ENCODE measurements at places on chromosomes 7 and 10.

DNA sequence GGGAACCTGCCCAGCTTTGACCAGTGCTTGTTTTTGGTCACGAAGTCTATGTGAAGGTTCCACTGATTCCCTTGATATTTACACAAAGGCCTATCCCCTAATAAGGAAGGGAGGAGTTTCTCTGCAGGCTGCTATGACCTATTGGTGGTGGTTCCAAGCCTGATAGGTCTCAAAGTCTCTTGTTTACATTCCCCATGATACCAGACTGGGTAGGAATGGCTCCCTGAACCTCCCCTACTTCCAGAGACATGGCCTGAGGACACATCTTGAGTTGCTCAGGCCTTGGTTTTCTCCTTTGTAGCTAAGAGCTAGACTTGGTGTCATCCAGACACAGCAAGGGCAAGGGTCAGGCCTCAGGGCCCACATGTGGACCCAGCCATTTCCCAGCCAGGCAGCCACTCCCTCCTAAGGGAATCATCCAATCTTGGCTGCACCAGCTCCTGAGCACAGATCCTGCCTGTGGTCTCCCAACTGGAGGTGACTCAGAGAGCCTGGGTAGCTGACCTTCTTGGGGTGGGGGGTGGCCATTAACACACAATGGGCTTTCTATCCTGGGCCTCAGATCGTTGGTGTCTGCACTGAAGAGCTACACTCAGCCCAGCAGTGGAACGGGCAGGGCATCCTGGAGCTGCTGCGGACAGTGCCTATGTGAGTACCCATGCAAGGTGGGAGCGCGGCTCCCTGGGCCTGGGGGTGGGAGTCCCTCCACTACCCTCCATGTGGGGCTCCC, 51.0 kb upstream of the TRIM8 start:
- no peak for DNase-seq

DNA sequence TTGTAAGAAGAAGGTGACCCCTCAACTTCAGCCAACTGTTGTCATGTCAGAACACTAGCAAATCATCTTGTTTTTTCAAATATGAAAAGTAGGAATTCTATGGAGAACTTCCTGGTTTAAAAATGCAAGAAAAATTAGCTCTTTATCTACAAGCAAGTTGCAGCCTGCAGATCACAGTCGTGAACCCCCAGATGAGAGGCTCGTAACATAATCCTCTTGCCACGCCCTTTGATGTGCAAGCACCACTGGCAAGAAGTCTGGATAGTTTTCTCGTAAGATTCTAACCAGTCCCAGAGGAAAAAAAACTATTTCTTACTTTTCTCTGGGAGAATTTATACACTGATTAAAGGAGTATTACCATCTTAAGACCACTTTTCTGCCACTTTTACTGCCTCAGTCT, 132.3 kb downstream of the DPY19L1 start:
- no peak for DNase-seq

DNA sequence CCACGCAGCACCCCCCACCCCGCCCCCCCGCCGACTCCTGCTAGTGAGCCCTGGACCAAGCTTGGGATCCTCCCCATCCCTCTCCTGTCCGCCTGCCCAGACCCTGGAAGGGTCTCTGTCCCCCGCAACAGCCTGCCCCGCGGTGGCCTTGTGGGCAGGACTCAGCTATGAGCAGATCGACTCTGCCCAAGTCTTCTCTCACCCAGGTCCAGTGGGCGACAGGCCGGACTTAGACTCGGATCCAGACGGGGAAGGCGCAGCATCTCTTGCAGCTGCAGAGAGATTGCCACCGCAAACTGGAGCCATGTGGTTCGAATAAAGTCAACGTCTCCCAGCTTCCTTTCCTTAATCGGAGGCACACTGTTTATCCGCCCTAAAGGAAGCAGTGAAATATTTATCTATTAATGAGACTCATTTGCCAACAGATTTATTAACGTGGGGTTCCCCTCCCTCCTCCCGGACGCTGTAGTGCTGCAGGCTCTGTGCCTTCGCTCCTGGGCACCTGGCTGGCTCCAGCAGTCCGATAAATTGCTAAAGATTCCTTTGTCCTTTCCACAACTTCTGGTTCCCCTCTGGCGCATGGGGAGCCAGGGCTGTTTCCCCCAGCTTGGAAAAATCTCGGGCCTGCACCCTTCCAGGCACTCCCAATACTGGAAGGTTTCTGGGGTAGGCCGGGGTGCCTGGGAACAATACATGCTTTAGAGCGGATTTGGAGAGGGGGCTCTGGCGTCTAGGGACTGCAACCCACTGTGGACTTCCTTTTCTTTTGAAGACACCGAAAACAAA, 634 bp upstream of the HOXA7 start:
- no peak for DNase-seq

DNA sequence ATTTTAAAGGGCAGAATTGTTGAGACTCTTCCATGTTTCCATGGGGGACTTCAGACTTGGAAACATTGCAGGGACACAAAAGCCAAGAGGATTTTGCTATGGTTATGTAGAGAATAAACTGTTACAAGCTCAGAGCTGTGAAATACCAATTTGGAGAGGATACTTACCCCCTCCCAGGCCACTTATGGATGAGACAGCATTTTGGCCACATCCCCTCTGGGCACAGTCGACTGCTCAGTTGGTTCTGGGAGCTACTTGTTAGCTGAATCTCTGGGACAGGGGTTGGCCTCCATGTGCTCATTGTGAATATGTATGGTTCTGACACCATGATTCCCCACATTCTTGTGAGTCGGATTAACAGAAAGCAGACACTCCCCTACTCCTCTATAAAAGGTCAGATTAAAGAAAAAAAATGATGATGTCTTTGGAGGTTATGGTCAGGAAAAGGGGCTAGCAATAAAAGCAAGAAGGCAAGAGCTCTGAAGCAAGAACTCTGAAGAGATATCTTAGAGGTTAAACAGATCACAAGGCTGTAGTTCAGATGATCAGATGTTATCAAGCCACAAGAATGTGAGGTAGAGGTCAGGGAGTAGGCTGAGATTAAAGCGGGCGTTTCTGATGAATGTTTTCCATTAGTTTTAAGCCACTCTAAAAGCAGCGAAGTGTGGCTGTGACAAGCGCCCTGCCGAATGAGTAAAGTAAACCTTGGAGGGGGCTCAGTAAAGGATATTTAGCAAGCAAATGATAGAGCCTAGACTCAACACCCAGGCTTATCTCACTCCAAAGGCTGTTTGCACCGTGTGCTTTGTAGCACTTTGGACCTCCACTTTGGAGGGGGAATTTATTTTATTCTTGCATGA, 17.2 kb downstream of the STAMBPL1 start:
- DNase-seq, result no peak

DNA sequence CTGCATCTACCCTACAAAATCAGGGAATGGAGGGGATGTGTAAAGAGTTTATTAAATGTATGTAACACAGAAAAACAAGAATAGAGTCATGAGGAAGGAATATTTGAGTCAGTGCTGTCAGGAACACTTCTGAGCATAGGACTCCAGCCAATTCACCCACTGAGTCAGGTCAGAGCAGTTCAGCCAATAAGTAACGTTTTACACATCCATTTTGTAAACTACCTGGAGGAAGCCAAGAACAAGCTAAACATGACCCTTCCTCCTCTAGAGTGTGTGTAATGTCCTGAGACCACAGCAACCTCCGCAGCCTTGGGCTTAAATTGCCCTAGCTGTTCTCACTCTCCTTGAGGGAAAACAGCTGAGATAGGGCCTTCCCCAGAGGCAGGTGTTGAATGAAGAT, 691.5 kb upstream of the LRRN3 start:
- no peak for DNase-seq

DNA sequence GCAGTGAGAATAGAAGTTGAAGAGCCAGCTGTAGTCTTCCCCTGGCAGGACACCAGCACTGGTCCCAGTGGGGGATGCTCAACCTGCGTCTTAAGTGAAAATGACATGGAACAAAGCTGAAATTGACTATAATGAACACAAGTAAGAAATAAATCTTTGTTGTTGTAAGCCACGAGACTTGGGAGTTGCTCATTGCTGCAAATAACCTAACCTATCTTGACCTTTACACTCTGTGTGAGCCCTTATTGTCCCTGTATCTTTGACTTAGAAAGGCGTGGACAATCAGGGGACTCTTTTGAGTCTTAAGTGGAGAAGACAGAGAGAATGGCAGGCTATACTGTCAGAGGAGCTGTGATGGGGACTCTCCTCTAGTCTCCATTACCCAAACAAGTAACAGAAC, 16.9 kb downstream of the ZC3HAV1L start:
- no peak for DNase-seq

- DNase-seq, result no peak
Measured at GRCh38 chr7:103915680-103916357, 73.6 kb downstream of the RELN start.

GRCh38 chr10:63935705-63936104, 414.5 kb downstream of the REEP3 start:
- no peak for DNase-seq

DNA sequence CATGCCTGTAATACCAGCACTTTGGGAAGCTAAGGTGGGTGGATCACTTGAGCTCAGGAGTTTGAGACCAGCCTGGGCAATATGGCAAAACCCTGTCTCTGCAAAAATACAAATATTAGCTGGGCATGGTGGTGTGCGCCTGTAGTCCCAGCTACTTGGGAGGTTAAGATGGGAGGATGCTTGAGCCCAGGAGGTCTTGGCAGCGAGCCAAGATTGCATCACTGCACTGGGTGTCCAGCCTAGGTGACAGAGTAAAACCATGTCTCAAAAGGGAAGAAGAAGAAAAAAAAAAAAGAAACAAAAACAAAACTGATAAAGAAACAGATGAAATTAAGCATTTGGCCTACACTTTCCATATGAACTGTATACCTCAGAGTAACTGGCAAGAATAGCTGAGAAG, 319.2 kb downstream of the PARD3 start:
- no peak for DNase-seq

GRCh38 chr10:96138102-96138501, 8.0 kb downstream of the ZNF518A start:
- DNase-seq, result no peak

- no peak for DNase-seq
Measured at GRCh38 chr7:24952464-24952863, 27.5 kb downstream of the OSBPL3 start.

DNA sequence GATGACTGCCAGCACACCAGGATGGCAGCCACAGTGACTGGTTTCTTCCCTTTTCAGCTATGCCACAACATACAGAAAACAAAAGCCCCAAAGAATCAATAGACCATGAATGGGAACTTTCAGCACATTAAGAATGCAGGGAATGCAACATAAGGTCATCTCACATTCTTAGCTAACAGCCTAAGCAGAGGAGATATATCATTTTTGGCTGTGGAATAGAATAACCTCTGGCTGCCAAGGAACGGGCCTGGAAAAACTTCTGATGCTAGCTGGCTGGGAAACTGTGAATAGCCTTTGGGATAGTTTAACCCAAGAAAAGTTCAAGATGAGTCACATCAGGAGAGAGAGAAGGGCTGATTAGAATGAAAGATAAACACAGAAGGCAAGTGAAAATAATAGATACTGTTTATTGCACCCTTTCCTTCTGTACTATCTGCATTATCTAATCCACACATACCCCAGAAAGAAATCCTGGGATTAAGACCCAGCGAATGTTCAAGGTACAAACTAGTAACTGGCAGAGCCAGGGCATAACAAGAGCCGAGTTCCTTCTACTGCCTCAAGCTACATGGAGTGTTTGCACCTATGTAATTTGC, 169.2 kb downstream of the SEMA3A start:
- no peak for DNase-seq

DNA sequence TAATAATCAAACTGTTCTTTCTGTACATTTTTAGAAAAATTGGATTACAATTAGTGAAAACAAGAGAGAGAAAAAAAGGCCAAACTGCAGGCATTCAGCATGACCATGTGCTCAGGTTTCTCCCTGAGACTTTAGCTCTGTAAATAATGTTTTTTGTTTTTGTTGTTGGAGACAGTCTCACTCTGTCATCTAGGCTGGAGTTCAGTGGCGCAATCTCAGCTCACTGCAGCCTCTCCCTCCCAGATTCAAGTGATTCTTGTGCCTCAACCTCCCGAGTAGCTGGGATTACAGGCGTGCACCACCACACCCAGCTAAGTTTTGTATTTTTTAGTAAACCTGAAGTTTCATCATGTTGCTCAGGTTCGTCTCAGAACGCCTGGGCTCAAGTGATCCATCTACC, 23.0 kb downstream of the BZW2 start:
- no peak for DNase-seq

- no peak for DNase-seq
Measured at GRCh38 chr7:1158203-1159126, 1.5 kb downstream of the ZFAND2A start.

- no peak for DNase-seq
Measured at GRCh38 chr10:53765311-53765710, 992.7 kb upstream of the MBL2 start.

DNA sequence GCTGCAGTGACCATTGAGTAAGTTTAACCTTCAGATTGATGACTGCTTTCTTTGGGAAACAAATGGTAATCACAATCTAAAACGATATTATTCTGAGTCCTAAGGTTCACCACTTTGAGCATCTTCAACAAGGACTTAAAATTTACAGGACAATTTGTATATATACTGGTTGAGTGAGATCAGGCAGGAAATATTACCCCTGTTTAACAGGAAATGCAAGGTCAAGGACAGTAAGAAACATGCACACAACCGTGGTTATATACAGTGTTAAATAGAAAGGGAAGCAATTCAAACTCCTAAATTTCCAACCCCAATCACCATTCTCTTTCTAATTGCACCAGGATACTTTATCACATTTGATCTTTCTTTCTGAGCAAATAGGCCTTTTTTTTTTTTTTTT, 96.1 kb downstream of the ZNF277 start:
- DNase-seq, result no peak

- DNase-seq, result no peak
Measured at GRCh38 chr7:37371755-37372154, 76.9 kb downstream of the ELMO1 start.

DNA sequence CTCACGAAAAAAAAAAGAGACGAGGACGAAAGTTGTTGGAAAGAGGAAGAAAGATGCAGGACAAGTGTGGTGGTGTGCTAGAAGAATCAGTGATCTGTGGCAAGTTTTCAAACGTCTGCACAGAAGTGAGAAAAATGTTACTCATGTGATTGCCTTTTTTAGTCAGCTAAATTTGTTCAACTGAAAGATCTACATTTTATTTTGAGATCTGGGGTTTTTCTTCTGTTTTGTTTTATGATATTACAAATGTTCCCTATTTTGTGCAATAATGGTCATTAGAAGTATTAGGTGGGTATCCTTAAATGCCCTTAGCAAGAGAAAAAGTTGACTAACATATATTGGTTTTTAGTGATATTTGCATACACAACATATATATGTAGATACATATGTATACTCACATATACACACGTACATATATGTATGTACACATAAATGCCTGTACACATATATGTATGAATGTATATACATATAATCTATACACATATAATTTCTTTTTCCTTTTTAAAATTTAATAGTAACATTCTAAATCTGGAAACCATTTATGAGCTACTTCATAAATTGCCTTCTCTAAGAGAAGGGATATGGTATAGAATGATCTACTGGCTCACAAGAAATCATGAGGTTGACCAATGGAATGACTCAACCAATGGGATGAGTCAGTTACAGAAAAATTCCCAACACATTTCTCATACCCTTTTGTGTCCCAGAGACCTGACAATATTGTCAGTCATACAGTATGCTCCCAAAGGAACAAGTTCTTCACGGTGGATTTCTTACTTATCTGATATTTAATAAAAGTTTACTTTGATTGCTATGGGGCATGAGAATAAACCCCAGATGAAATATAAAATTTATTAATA, 38.4 kb downstream of the SLC39A12 start:
- no peak for DNase-seq
